ENCODE measurements at places on chromosomes 11 and 22.

GRCh38 chr11:119109843-119110242 lies 2.7 kb downstream of the C2CD2L start:
- no peak for DNase-seq

GRCh38 chr11:13984616-13985450 lies 22.3 kb downstream of the SPON1 start:
- no peak for DNase-seq

GRCh38 chr22:49863931-49864330 lies 10.3 kb downstream of the ZBED4 start:
- no peak for DNase-seq

DNA sequence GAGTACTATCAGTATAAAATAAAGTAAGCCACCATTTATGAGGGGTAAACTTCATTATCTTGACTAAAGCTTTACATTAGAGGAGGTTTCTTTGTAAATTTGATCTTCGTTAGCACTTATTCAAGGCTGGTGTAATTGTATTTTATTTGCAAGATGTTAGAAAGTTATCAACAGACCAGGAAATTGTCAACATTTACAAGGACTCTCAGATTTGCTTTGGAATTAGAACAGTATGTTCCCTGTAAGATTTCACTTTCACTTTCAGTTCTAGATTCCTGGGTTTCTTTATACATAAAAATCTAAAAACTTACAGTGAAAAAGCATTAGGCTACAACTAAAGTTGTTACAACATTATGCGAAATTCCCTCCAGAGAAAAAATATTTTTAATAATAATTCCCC lies 4.6 kb upstream of the BIRC3 start:
- DNase-seq: no peak

DNA sequence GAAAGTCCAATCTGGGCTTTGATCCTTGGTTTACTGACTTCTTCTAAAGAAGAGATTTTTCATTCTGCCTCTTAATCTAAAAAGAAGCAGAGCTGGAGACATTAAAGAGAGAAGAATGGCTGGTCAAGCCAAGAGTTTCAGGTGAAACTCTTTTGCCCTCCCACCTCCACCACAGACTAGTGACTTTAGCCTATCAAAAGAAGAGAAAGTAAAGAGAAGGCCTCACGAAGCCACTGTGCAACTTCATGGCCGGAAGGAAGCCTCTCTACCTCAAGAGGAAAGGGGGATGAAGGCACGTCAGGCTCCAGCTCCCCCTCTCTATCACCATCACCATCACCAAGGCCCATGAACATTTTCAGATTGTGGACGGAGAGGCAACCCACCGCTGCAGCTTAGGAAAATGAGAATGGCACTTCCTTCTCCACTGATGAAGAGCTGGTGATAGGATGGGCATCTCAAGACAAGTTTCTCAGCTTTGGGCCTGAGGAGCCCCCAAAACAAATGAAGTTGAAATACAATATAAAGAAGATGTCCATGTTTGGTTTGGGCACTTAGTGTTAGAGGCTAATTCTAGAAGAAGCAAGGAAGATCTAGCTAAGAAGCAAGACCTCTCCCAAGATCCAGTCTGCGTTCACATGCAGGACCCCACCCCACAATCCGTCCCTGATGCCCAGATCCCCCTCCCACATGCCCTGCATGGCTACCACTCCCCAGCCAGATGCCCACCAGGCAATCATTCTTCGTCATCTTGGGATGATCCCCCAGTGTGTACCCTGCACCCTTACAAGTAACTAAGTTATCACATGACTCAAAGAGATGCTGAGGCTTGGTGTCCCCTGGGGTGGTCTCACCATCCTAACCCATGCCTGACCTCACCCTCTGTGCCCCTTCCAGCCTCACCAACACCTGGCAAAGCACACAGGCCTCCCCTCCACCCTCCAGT lies 52.6 kb downstream of the IGSF9B start:
- no peak for DNase-seq

- no peak for DNase-seq
These were observed 3.8 kb downstream of the DGCR2 start for GRCh38 chr22:19118329-19118880.

DNA sequence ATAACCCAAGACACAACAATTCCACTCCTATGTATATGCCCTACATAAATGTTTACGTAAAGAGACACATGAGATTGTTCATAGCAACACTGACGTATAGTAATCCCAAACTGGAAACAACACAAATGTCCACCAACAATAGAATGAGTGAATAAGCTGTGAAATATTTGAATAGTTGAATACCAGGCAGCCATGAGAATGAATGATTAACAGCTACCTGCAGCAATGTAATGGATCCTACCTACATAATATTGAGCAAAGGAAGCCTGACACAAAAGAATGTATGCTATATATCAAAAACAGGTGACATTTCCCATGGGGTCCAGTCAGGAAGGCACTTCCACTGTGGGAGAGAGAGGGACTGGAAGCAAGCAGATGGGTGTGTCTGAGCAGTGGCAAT lies 92.8 kb upstream of the LINC01488 start:
- no peak for DNase-seq

DNA sequence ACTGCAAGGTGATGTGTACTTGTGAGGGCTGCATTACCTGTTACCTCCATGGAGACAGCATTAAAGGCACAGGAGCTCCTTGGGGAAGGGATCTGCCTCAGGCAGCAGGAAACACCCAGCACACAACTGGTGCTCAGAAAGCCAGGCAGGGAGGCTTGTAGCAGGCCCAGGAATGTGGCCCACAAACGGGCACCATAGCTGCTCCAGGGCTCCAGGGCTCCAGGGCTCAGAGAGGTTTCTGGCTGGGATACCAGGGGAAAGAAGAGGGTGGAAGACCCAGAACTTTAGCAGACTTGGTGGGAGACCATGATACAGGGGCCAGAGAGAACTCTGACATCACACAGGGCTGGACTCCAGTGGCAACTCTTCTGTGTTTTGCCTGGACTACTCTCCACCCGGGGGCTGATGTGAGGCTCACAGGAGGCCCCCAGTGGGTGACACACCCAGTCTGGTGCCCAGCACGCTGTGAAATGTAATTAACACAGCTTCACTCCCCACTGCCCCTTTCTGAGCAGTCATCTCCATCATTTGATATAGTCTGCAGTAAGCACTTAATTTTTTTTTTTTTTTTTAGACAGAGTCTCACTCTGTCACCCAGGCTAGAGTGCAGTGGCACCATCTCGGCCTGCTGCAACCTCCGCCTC lies 14.7 kb upstream of the SULT4A1 start:
- no peak for DNase-seq

GRCh38 chr11:2561696-2562581 lies 117.1 kb downstream of the KCNQ1 start:
- DNase-seq: no peak

- DNase-seq: no peak
These were observed 308.5 kb downstream of the ST3GAL4 start for GRCh38 chr11:126663749-126664592.

GRCh38 chr11:117392001-117392690 lies 64.5 kb downstream of the CEP164 start:
- no peak for DNase-seq

DNA sequence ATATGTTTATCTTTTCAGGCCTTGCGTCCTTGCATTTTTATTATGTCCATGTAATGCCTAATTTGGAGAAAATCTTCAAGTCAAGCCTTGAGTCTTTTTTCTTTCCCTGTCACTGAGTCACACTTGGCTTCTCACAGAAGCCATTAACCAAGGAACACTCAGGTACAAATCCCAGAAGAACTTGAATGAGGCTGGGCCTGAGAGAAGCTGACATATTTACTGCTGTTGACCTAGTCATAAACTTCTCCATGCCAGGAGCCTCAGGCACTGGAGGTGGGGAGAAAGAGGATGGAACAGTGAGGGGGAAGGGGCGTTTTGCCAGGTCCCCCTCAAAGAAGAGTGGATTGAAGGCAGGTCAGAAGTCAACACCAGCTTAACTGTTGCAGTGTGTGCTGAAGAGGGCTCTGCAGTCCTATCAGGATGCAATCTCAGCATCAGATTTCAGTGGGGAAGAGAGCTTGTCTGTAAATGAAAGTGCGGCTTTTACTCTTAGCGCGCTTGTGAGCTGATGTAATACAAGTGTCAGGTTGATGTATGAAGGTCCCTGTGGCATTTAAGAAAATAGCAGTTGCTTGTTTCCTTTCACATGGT lies 526.0 kb downstream of the ETS1 start:
- no peak for DNase-seq

DNA sequence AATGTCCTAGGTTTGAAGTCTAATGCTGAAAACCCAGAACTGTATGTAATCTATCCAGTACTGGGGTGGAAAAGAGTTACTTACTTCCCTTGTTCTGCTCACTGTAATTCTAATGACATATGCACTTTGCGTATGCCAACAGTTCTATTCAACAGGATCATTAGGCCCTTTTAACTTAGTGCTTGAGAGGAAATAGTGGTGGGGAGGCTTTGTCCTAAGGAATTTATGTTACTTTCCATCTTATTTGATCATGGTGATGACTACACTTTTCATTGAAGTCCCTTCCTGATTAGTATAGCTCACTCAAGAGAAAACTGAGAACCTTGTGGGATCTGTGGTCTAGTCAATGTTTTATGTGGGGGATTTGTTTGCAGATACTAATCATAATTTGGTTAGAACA lies 348.2 kb downstream of the GUCY1A2 start:
- no peak for DNase-seq

- DNase-seq: no peak
These were observed 133.7 kb downstream of the SNX19 start for GRCh38 chr11:130782361-130783222.

- no peak for DNase-seq
These were observed 6.7 kb downstream of the SLC15A3 start for GRCh38 chr11:60945295-60945667.

DNA sequence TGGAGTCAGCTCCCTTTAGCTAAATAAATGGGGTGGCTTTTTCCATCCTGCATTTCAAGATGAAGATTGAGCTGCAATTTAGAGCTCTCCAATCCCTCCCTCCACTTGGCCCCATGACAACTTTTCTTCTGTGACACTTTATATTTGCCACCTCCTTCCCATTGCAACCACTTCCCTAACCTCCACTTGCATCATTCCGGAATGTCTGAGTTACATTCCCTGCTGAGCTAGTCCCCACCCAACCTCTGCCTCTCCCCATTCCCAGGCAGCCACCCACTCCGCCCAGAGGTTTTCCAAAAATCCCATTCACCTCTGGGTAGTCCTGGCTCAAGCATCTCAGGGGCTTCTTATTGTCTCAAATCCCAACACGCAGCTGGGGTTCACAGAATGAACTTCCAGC lies 24.7 kb downstream of the PC start:
- DNase-seq: no peak

- DNase-seq: no peak
These were observed 67.3 kb downstream of the RSF1 start for GRCh38 chr11:77753230-77753629.

All from activated T-helper 1 cell treated with anti-CD3 and anti-CD28 coated beads, Interleukin-2, amount 50 U/mL, for 16 hours (primary cell).